ENCODE measurements at places on chromosomes 2 and 18.

GRCh38 chr2:143901185-143901842 lies 618.6 kb downstream of the ZEB2 start:
- no peak for DNase-seq

DNA sequence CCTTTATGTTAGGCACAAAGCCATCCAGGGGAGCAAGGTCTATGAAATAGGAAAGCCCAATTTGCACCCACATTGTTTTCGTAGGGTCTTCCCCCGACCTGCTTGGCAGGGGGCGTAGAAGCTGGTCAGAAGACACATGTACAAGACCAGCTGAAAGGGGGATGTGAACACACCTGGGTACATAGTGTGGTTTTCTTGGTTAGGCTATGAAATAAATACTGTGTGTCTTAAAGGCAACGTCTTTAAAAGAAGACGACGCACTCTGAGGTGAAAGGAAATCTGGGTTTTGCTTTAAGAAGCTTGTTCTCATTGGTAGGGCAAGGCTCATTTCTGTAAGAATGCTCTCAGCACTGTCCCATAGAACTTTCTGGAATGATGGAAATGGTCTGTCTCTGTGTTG lies 60.0 kb upstream of the KLF7 start:
- DNase-seq, result no peak

DNA sequence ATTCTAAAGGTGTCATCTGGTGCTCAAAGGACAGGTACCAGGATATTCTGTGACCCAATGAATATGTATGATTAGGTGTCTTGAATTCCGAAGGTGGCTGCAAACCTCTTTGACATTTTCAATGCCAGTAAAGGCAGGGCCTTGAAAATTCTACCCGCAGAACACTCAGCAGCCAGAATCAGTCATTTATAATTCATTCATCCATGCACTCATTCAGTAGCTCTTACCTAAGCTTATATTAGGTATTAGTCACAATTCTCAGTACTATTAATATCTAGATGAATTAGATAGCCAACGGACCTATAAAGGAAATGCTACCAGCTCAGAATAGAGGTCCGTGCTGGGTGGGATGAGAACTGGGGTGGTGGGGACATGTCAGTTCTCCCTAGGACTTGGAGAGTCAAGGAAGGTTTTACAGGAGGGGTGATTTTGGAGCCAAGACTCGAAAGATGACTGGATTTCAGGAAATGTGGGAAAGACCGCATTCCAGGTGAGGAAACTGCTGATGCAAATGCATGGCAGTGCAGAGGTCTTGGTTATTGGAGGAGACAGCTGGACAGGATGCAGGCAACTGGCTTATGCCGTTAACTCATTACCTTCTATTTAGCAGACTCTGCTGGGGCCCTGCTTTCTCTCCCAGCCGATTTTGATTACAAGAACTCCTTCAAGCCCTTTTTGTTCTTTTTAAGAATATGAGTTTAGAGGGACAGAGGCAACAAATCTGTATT lies 7.2 kb downstream of the TRIB2 start:
- DNase-seq, result no peak

- DNase-seq, result no peak
These were observed 110.6 kb upstream of the PXDN start for GRCh38 chr2:1854729-1855547.

GRCh38 chr2:203772456-203773165 lies 66.2 kb downstream of the CD28 start:
- no peak for DNase-seq

DNA sequence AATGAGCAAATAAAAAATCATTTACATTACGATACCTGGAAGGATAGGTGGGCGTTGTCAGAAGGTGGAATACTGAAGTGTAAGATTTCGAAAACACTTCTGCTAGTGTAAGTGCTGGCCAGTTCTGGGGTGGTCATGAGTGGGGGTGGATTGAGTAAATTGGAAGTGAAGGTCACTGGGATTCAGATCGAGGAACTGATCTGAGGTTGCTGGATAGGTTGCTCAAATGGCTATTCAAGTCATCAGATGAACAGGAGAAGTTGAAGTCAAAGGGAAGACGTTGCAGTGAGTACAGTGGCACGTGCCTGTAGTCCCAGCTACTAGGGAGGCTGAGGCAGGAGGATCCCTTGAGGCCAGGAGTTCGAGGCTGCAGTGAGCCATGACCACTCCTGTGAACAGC lies 95.7 kb downstream of the MALT1 start:
- no peak for DNase-seq

DNA sequence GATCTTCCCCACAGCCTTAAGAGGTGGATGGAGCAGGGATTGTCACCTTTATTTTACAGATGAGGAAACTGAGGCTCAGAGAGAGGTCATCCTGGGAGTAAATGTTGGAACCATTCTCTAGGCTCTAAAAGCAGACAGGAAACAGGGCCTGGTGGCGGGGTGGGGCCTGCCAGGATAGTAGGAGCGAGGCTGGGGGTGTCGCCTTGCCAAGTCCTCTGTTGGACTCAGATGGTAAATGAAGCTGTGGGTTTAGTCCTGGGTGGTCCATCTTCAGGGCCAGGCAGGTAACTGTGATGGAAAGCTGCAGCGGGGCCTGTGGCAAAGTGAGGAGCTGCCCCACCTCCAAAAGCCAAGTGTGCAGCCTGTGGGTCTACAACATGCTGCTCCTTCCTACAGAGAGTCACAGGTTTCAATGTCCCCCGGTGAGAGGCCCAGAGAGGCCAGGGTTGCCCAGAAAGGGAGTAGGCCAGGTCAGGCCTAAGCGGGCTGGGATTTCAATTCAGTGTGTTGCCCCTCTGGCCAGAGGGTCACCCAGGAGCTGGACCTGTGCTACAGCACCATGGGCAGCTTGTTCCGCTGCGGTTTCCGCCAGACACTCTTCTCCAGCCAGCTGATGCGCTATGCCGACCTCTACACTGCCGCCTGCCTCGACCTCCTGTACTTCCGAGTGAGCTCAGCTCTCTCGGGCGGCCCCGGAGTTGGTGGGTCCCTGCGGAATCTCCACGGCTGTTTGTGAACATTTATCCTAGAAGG lies 6.6 kb downstream of the NT5DC4 start:
- no peak for DNase-seq

DNA sequence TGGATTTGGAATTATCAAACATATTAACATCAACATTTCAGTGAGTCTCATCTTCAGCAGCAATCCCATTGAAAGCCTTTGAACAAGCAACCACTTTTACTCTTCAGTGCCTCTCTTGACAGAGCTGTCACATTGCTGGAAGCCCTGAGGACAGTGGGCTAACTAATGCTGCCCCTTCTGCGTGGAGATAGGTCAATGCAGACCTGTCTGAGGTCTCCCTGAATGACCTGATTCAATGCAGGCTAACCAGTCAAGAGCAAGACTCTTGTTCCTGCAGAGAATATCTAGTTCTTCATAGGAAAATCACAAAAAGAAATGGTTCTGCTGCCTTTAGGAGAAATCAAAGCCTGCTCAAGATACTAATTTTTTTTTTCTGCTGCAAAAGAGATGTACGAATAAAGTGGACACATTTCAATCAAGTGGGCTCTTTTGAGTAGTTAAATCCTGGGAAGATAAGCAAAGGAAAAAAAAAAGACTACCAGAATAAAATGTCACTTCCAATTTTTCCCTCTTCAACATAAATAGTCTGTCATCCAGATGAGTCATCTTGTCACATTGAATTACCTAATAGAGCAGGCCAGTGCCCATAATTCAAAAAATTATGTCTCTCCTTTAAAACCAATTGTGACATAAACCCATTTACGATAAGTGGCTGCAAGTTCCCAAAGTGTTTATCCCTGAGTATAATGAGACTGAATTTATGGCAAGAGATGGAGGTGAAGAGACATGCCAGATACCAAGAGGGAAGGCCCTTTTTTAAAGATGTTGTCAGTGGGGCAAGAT lies 1269.0 kb upstream of the DDX18 start:
- no peak for DNase-seq

- DNase-seq, result no peak
These were observed 10.4 kb downstream of the CIB4 start for GRCh38 chr2:26630669-26631360.

GRCh38 chr2:150127346-150127990 lies 360.0 kb downstream of the RND3 start:
- no peak for DNase-seq

- no peak for DNase-seq
These were observed 70.9 kb upstream of the RAPGEF4 start for GRCh38 chr2:172664766-172665165.

- DNase-seq, result no peak
These were observed 80.5 kb downstream of the ZBTB7C start for GRCh38 chr18:48328473-48329210.

- DNase-seq, result no peak
These were observed 162.3 kb downstream of the TTN start for GRCh38 chr2:178644919-178645318.

DNA sequence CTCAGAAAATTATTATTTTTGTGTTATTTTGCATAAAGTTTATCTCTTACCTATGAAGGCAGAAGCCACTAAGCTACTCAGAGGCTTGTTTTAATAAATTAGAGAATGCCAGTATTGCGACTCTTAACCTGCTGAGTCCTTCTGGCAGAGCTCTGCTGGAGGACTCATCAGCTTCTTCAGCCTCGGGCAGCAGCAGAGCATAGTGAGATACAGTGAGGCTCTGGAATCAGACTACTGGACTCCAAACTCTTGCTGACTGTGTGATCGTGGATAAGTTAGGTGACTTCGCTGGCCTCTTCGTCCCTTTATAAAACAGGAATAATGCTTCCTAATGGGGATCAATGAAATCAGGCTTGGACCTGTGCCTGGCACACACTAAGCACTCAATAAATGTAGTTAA lies 1.7 kb downstream of the PTRHD1 start:
- no peak for DNase-seq

GRCh38 chr2:14603676-14604075 lies 28.8 kb upstream of the LRATD1 start:
- DNase-seq, result no peak

DNA sequence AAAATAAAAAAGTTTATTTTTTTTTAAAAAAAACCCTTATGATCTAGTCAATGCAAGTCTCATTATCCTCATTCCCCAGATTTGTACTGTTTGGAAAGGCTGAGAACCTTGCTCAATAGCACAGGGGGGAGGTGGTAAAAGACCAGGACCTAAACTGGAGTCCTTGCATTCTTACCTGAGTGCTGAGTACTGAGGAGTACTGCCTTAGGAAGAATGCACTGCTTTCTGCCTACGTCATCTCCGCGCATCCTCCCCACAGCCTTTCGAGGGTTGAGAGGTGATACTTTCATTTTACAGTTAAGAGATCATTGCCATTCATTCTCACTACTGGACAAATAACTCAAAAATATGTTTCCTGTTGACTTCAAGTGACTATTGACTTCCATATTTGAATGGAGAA lies 73.8 kb downstream of the MAP3K20 start:
- peak; percentile 27 for DNase-seq

- no peak for DNase-seq
These were observed 79.0 kb upstream of the CABLES1 start for GRCh38 chr18:23056315-23056714.

DNA sequence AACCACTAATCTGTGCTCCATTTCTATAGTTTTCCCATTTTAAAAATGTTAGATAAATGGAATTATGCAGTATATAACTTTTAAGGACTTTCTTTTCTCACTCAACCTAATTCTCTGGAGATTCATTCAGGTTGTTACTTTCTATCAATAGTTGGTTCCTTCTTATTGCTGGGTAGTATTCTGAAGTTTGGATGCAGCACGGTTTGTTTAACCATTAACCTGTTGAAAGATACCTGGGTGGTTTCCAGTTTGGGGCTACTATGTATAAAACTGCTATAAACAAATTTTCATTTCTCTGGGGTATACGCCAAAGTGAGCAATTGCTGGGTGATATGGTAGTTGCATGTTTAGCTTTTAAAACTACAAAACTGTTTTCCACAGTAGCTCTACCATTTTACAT lies 39.1 kb upstream of the MAPRE2 start:
- DNase-seq, result no peak

GRCh38 chr2:126227250-126227649 lies 428.7 kb upstream of the GYPC start:
- no peak for DNase-seq

DNA sequence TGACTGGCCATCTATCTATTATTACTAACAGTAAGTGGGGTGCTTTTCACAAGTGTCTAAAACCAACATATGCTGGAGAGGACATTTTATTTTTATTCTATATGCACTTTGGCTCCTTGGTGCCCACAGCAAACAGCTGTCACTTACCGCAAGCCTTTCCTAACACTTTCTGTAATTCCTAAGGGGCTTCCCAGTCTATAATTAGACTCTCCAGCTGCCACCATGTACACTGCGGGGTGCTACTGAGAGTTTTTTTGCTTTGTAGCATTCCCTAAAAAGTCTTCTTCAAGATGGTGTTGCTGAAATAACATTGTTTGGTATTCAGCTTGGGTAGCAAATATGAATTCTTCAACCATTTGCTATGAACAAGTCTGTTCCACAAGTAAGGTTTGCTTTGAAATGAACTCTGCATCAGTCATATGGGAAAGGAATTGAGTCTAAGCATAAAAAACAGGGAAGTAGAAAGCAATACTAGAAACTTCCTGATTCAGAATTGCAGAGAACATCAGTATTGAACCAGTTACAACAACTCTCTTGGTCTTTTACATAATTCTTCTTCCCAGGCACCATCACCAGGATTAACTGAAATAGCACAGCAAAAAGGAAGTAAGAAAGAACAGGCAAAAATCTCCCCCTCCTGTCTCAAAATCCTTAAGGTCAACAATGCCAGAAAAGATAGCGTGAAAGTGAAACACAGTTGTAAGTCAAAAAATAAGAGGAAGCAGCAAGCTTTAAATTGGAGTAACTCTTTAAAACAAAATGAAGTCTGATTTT lies 28.6 kb downstream of the EPB41L3 start:
- DNase-seq, result no peak

DNA sequence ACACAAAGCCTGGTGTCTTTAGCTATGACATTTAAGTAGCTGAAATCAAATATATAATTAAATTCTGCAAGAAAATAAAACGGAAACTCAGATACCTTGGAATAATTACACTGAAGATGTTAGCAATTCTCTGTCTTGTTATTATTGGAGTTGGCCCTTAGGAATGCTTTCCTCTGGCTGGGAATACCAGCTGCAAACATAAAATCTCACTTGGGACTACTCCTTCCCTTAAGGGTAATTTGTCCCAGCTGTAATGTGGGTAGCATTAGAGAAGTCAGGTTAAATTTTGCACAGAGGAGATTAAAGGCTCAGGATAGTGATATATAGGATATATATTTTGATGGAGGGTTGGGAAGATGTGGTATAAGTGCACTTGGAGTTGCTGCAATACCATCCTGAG lies 37.3 kb upstream of the GRP start:
- DNase-seq, result no peak

DNA sequence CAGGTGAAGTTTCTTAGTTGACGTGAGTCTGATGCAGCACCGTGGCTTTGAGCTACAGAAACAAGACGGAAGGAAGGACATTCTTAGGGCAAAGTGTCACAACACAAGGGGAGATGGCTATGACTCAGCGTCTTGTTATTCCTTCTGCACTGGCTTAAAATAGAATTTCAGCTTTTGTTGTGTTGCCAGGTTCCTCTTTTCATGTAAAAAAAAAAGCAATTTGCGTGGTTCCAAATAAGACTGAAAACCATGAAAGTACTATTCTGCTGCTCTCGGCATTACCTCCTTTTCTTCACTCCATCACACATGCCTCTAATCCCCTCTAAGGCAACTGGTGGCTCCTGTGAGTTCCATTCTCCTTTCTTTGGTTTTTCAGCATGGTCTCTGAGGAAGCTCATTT lies 150.1 kb downstream of the ANTXR1 start:
- no peak for DNase-seq

GRCh38 chr2:106789185-106789584 lies 96.8 kb downstream of the ST6GAL2 start:
- no peak for DNase-seq

All from activated CD8-positive, alpha-beta memory T cell treated with anti-CD3 and anti-CD28 coated beads for 4 hours (primary cell).